ENCODE measurements at places on chromosomes 6 and 20. TPM values are rescaled to one million over a fixed set of nuclear protein-coding genes. Genes with fewer than 3 reads are reported as not detected.

DNA sequence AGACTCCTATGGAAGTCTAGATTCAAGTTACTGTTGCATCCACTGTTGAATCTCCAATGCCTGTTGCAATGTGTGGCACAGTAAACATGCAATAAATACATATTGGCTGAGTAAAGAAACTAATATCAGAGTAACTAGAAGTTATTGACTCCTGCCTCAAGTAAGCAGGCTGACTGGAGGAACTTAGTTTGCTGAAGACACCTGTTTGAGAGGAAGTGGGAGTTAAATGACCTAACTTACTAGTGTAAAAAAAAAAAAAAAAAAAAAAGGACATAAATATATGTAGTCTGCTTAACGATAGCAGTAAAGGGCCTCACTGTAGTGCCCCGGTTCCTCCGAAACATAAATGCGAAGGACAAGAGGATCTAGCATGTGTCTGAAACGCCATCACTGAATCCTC lies 249.8 kb upstream of the PRDM1 start:
- no peak for DNase-seq

GRCh38 chr6:144119376-144119775 lies 24.0 kb upstream of the SF3B5 start:
- no peak for DNase-seq

GRCh38 chr6:159758031-159759001 lies 3.5 kb upstream of the ACAT2 start:
- no peak for DNase-seq

GRCh38 chr6:136410201-136411024 lies 120.8 kb upstream of the BCLAF1 start:
- DNase-seq = no peak

- no peak for DNase-seq
These were observed 111.4 kb upstream of the HDGFL1 start for GRCh38 chr6:22457996-22458395.

- no peak for DNase-seq
These were observed 3.6 kb upstream of the VSTM2L start for GRCh38 chr20:37899105-37900045.

GRCh38 chr6:56550301-56550700 lies 92.4 kb downstream of the DST start:
- DNase-seq = no peak

DNA sequence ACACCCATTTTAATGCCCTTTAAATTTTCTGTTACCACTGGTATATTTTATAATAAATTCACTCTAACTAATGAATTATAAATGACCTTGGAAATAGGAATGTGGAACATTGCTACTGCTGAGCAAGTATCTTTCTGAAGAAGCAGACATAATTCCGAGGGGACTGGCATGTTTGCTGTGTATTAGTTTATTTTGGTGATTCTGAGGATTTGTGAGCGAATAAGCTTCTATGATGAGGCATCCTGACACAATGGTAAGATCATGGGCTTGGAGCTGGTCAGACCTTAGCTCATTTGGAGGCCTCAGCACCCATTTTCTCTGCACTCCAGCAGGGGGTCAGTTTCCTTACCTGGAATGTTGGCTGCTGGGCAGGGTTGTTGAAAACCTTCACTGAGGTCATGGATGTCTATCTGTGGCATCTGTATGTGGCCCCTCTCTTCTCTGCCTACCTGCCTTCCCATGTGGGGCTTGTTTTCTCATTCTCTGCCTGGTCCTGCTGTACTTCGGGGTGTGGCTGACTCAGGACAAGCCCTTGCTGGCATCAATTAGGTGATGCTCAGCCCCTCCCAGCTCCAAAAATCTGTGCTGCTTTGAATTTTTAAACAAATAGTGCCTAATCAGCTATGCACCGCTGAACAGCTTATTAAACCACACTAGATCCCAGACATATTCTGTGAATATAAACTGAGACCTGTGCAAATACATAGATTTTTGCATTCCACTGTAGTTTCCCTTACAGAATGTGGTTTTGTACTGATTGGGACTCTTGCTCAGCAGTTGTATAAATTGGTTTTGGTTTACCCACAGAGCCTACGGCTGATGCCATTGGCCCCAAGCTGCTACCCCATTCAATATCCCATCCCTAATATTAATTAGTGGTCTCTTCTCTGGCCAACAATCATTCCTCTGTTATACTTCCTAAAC lies 10.7 kb downstream of the ARID1B start:
- DNase-seq = no peak

DNA sequence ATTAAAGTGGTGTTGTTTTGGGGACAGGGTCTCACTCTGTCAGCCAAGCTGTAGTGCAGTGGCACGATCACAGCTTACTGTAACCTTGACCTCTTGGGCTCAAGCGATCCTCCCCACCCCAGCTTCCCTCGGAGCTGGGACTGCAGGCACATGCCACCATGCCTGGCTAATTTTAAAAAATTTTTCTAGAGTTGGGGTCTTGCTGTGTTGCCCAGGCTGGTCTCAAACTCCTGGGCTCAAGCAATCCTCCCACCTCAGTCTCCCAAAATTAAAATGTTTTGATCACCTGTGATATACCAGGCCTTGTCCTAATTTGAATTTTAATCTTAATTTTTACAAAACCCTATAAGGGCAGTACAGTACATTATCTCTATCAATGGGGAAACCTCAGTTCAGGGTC lies 25.5 kb downstream of the ACOT13 start:
- no peak for DNase-seq

DNA sequence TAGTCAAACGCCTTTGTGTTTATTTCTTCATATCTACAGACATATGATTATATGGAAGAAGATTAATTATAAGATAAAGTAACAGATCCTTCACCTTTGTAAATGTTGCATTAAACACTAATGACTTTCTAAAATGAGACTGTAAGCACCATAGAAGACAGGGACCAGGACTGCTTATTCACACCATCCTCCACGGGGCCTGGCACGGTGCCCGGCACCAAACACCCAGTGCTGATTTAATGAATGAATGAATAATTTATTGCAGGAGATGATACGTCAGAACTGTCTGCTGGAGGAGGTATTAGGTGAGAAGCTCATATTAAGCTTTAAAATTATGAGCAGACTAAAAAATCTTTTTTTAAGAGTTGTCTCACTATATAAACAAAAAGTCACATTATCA lies 88.3 kb downstream of the SLX4IP start:
- no peak for DNase-seq

PDE10A gene
- 18.0 TPM for total RNA-seq

RPRD1B gene
- total RNA-seq = 50.5 TPM

SRPK1 gene
- total RNA-seq = 77.3 TPM

TFAP2A gene
- 4.8 TPM for total RNA-seq

BMP5 gene
- 0.06 TPM for total RNA-seq

PRL gene
- total RNA-seq = 0.63 TPM

BPIFA1 gene
- total RNA-seq = not detected

GNAS-AS1 gene
- total RNA-seq = 4.4 TPM

C6orf132 gene
- 1.3 TPM for total RNA-seq

All from testis (tissue), 5 donors.